ENCODE measurements at places on chromosomes 1 and 21.

- no peak for DNase-seq
Observed at GRCh38 chr1:18107369-18108298, at the start of gene IGSF21. Gene IGSF21, plus strand, starts transcription at chr1:18107798. Its CDS starts 331 bp downstream, at chr1:18108129.

- no peak for DNase-seq
Observed at GRCh38 chr21:15692711-15693110, 37.1 kb upstream of the USP25 start.

DNA sequence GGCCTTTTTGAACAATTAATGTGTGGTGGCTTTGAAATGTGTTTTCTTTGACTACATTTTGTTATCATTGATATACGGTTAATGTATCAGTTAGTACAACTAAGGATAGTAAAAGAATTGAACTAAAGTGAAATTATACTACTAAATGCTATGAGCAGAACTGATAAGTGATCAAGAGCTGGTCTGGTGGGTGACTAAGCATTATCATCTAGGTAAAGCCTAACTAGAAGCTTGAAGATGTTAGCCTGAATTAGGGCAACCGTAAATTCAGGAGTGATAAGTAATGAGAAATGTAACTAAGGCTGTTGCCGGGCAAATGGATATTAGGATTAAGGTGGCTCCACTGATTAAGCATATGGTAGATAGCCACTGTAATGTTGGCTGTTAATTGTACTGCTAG, 16.0 kb upstream of the GCLM start:
- no peak for DNase-seq

DNA sequence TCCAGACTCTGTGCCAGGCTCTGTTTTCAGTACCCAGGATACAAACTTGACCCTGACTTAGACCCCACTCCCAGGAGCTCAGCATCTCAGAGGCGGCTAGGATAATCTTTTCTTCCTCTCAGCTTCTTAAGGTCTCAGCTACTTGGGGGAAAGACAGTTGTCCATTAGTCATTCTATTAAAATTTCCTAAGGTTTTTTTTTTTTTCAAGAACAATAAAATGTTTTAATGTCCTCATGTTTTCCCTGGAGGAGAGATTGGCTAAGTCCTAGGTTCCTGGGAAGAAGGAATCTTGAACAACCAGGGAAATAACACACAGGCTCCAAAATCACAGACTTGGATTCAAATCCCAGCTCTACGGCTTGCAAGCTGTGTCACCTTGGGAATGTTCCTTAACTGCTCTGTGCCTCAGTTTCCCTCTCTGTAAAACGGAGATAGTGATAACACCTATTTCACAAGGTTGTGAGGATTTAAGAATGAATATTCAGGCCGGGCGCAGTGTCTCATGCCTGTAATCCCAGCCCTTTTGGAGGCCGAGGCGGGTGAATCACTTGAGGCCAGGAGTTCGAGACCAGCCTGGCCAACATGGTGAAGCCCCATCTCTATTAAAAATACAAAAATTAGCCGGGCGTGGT, 33.0 kb downstream of the CDK18 start:
- peak; percentile 11 for DNase-seq

DNA sequence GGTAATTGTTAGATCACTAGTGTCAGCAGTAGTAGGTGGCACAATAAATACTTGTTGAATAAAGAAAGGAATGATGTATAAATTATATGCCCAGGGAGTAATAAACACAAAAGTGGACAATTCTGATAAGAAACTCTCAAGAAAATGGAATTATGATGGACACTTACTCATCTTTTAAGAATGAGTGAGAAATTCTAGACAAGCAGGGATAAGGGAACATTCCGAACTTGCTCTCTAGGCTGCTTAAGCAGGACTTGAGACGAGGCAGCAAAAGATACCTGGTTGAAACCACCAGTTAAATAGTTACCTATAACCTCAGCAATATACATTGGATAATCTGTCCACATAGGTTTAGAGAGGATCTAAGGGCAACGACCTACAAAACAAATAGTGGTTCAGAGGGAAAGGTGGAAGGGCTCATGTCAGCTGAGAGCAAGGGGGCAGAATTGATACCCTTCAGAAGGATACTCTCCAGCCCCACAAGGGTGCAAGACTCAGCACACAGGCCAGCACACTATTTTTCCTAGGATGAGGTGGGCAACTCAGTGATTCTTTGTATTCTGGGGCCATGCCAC, 46.3 kb downstream of the XCL2 start:
- DNase-seq = no peak

- no peak for DNase-seq
Observed at GRCh38 chr1:3155926-3156220, 86.9 kb downstream of the PRDM16 start.

GRCh38 chr21:37266515-37267221, 466 bp downstream of the VPS26C start:
- no peak for DNase-seq

Data from fibroblast of upper back skin (primary cell).